ENCODE measurements at places on chromosomes 1 and 21.

- no peak for DNase-seq
Measured at GRCh38 chr1:70887936-70888335, 159.7 kb downstream of the PTGER3 start.

DNA sequence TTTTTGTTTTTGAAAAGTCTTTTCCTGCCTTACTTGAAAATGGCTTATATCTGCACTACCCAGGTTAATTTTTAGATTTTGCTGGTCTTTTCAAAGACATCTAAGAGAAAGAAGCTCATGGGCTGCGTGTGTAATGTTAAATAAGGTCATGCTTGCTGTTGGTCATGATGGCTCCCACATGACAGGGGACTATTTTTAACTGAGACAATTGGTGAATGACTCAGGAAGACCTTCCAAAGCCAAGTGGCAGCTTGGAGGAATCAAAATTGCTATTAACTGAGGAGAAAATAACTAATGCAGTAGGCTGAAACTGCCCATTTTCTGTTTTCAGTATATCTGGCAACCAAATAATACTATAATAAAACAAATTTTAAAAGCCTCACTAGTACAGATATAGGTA is 117.1 kb upstream of the SPAG17 start:
- DNase-seq = no peak

- DNase-seq = no peak
Measured at GRCh38 chr1:113593550-113594297, 165.6 kb downstream of the PHTF1 start.

DNA sequence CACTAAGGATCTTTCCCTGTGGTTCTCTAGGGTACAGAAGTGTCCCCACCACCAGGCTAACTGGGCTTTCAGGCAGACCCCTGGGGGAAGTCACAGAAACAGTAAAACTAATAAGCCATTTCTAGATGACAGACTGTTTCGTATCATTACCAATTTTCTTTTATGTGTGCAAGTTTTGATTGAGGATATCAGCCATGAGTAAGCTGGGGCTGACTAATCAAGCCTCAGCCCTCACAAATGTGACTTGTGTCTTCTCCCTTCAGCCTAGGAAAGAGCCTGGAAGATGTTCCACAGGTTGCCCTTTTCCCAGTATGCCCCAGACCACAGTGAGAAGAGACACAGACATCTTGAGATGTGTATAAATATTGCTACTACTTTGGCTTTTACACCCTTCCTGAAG is 10.5 kb downstream of the PTGFRN start:
- DNase-seq = no peak

DNA sequence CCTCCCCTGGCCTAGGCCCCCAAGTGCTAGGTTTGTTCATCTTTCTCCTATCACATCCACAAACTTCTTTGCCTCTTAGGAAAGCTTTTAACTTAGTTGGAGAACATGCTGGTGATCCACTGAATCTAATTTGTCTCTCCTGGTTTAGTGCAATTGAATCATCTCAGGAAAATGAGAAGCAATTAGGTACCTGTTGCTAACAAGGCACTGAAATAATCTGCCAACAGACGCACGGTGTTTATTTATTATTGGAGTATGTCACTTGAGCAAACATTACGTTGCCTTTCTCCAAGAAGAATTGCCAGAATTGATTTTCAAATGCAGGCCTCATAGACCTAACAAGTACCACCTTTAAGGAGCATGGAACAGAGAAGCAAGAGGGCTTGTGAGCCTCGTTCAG is 309.4 kb downstream of the NFIA start:
- DNase-seq = no peak

DNA sequence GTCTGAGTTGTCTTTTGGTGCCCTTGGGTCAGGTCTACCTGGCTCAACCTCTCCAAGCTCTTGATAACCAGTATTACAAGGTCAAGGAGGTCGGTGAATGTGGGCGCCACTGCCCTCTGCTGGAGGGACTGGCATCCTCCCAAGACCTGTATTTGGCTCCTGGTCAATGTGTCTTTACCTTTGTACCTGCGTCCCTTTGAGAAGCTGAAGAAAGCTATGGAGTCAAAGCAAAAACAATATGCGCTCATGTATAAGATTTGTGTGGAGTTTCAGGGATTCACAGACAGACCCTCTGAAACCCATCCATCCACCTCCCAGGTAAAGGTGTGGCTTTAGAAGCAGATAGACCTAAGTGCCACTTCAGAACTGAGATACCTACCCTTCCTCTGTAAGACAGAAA is 61.8 kb upstream of the NBL1 start:
- DNase-seq = peak; percentile 68

DNA sequence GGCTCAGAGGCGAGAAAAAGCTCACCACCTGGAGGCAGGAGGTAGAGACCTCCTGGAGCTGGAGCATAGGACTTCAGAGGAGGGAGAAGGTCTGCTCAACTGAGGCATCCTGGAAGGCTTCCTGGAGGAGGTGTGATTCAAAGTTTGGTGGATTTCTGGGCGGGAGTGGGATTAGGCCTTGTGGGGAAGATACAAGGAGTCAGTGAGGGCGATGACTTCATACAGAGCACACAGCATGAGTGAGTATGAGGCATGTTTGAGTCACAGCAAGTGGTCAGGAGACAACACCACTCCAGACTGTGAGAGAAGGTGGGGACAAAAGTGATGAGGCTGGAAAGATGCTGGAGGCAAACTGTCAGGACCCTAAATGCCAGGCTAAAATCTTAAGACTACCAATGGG is 77.6 kb downstream of the MATN1 start:
- DNase-seq = no peak
